ENCODE measurements at places on chromosomes 11 and 22.
A peak's percentile ranks its signal among the peaks of the same experiment; 100 is the strongest.

- DNase-seq: no peak
Observed at GRCh38 chr11:94794287-94795168, 26.4 kb downstream of the AMOTL1 start.

- no peak for DNase-seq
Observed at GRCh38 chr22:47715866-47716578, 953.6 kb downstream of the TBC1D22A start.

- no peak for DNase-seq
Observed at GRCh38 chr11:17951685-17952388, 61.0 kb downstream of the SERGEF start.

- no peak for DNase-seq
Observed at GRCh38 chr11:63537293-63538101, 889 bp downstream of the PLAAT4 start.

GRCh38 chr11:85316967-85317366, 310.2 kb downstream of the DLG2 start:
- DNase-seq: no peak

- no peak for DNase-seq
Observed at GRCh38 chr11:60310407-60310998, 16.6 kb upstream of the MS4A6E start.

GRCh38 chr11:72773291-72773690, 20.6 kb downstream of the STARD10 start:
- no peak for DNase-seq

- DNase-seq: no peak
Observed at GRCh38 chr11:4466871-4467442, 15.5 kb upstream of the OR52K1 start.

- DNase-seq: no peak
Observed at GRCh38 chr22:37343863-37344734, 61.8 kb downstream of the CYTH4 start.

- no peak for DNase-seq
Observed at GRCh38 chr22:27443306-27443705, 358.2 kb downstream of the MN1 start.

GRCh38 chr11:79437981-79438630, 2.7 kb downstream of the TENM4 start:
- DNase-seq: no peak

DNA sequence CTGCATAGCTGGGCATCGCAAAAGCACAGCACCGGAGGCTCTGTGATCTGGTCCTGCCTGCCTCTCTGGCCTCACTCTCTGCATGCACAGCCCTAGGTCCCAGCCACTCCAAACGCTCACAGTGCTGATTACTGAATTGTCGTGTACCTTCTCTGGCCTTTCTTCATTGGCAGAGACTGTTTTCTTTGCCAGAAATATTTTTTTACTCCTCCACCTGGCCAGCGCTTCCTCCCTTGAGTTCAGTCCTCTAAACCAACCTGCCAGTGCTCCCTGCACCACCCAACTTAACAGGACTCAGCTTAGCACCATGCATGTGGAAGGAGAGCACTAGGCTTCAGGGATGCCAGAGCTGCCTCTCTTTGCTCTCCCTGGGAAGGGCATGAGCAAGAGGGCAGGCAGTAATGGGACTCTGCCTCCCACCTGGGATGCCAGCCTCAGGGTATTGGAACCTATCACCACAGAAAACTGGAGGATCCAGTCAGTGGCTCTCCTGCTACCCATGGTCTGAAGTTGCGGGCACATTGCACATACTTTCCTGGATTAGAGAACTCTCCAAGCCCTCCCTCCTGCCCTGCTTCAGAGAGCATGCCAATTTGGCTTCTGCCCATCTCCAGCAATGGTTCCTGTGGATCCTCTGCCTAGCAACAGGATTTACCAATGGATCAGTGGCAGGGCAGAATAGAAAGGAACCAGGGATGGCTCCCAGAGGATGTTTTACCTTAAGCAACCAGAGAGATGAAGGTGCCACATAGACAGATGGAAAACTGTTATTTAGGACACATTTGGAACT, 37.0 kb upstream of the GNAZ start:
- no peak for DNase-seq

- no peak for DNase-seq
Observed at GRCh38 chr22:22045571-22046335, 63.2 kb upstream of the TOP3B start.

GRCh38 chr11:57778318-57779037, 16.9 kb downstream of the CTNND1 start:
- DNase-seq: no peak

GRCh38 chr11:70122490-70123198, 44.5 kb downstream of the ANO1 start:
- no peak for DNase-seq

DNA sequence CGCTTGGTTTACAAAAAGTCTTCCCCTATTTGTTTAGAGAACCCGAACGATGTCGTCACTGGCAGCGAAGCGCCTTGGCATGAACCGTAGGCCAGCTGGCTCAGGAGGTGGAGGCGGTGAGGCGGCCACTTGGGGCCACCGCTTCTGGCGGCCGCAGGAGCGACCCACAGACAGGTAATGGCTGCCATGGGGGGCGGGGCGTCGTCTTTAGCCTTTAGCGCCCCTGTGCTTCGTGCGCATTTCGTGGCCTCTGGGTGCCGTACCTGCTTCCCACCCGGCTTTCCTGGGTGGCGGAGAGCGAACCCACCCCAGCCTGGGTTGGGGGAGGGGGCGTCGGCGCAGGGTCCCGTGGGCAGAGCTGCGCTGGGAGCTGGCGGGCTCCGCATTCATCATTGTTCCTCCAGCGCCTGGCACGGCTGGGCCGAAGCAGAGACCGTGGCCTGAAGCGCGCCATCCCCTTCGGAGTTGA, 469 bp upstream of the OSBP2 start:
- peak; percentile 41 for DNase-seq

GRCh38 chr11:24734742-24735237, 237.9 kb downstream of the LUZP2 start:
- no peak for DNase-seq

- peak; percentile 78 for DNase-seq
Observed at GRCh38 chr11:118610773-118611432, 3.5 kb downstream of the PHLDB1 start.

DNA sequence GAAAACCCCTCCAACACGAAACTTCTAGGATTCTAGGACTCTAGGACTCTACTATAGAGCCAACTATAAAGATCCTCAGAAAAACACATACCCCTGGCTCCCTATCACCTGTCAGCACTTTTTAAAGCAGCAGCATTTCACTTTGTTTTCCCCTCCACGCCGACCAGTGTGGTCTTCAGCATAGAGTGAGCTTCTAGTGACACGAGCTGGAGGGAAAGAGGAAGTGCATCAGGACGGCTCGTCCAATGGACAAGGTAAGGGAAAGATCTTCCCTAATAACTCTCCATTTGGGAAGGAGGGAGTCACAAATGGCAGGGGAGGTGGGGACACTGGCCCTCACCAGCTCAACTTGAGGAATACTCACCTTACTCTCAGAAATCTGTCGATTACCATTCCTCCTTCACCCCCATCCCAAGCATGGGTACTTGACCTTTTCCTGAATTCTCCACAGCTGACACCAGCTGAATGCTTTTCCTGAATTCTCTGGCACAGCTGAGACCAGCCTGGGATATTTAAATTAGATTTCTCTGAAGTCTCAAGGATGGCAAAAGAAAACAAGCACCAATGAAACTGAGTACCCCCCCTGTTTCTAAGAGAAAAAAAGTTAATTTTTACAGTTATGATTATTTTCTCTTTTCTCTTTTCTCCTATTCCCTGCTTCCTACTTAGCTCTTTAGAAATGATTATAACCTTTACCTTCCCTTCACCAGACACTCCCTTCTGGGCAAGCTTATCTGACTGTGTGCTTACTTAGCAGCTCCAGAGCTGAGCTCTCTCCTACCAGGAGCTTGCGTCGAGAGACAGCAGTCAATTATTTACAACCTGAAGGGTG, 33.3 kb upstream of the NNMT start:
- DNase-seq: no peak

- DNase-seq: no peak
Observed at GRCh38 chr22:28630177-28630574, 49.5 kb downstream of the TTC28 start.

GRCh38 chr11:120547316-120547715, 35.8 kb downstream of the GRIK4 start:
- no peak for DNase-seq

GRCh38 chr11:45982656-45983470, 60.4 kb downstream of the LARGE2 start:
- DNase-seq: peak; percentile 29

- no peak for DNase-seq
Observed at GRCh38 chr11:113840932-113841664, 34.3 kb downstream of the USP28 start.

GRCh38 chr11:106304274-106304673, 226.8 kb downstream of the AASDHPPT start:
- DNase-seq: no peak

DNA sequence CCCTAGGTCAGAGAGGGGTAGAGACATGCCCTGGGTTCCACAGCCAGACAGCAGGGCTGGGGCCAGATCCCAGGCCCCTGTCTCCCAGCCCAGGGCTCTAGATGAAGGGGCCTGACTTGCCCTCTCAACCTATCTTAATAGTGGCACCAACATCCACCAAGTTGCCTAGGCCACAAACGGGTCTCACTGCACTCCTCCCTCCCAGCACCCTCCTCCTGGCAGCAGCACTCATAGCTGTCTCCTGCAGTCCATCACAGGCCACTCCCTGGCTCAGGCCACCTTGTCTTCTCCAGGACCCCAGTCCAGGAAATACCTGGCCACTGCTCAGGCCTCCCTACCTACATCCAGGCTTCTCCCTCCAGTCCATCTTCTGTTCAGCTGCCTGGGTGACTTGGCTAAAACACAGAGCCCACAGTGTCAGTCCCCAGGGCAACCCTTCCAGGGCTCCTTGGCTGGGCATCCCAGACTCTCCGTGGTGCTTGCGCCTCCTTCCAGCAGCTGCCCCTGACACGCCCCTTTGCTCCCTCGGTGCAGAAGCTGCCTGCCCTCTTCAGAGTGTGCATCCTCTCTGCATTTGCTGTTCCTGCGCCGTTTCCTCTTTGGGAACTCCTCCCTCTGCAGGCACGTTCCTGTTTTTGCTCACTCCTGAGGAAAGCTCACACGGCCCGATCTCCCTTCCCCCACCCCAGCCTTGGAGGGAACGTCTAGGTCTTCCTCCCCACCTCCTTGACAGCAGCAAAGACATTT, 40.5 kb downstream of the LRRC32 start:
- DNase-seq: no peak

GRCh38 chr11:134517621-134518293, 105.7 kb upstream of the B3GAT1 start:
- DNase-seq: no peak

DNA sequence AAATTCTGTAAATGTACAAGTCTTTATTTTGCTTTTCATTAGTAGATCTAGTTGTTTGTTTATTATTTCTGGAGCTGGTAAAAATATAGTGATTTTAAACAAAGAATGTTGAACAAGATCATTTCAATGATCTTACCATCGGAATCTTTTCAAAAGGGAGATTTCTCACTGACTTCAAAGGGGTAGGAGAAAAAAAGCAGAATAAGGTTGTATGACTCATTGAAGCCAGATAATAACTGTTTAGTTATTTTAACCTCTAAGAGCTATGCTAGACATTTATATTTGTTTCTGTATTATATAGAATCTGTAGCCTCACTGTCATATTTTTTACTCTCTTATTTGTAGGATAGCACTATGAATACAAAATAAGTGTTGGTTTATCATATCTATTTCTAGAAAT, 8.1 kb upstream of the PDE3B start:
- no peak for DNase-seq

Measured in stimulated activated CD4-positive, alpha-beta T cell treated with anti-CD3 and anti-CD28 coated beads, Interleukin-15, amount 100 ng/mL, for 48 hours (primary cell).